ENCODE measurements at places on chromosomes 1 and 21.

- no peak for DNase-seq
These were observed 66.5 kb downstream of the ADGRL2 start for GRCh38 chr1:81867235-81867634.

DNA sequence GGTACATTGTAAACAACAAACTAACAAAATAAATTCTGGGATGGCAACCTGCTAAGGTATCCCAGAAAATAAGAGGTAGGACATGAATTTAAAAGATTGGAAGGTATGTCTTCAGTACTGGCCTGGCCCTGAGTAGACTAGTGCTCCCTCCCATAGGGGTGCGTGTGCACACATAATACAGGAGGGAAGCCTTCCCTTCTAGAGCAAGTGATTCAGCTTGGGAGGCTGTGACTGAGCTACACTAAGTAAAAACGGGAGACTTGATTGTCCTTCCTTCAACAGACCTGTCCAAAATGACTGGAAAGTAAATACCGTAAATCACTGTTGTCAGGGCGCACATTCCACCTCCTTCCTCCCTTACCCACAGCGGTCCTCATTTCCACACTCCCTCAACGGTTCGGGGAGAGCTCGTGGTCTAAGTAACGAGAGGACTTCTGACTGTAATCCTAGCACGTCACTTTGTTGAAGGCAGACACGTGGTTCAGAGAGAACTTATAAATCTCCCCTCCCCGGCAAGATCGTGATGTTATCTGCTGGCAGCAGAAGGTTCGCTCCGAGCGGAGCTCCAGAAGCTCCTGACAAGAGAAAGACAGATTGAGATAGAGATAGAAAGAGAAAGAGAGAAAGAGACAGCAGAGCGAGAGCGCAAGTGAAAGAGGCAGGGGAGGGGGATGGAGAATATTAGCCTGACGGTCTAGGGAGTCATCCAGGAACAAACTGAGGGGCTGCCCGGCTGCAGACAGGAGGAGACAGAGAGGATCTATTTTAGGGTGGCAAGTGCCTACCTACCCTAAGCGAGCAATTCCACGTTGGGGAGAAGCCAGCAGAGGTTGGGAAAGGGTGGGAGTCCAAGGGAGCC is at the start of gene TGFB2:
Gene TGFB2 (plus strand): TSS at position 523 of the 859 bp plus-strand sequence. CDS start 1,366 bp downstream, outside the sequence.
- peak; percentile 26 for DNase-seq

- DNase-seq, result no peak
These were observed 30.7 kb downstream of the VCAM1 start for GRCh38 chr1:100750005-100750885.

DNA sequence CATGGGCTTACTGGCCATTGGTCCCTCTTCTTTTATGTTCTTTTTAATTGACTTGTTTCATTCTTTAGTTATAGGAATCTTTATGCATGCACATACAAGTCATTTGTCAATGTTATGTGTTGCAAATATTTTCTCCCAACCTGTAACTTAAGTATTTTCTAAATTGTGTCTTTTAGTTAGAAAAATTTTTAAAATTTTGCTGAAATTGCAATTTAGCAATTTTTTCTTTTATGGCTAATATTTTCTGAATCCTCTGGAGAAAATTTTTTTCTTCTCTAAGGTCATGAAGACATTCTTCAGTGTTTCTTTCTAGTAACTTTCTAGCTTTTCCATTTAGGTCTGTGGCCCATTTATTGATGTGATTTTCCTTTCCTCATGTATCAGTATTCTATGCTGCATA is 48.9 kb upstream of the TENT5C start:
- no peak for DNase-seq

Data from activated naive CD4-positive, alpha-beta T cell treated with anti-CD3 and anti-CD28 coated beads, Interleukin-2, amount 50 U/mL, for 16 hours (primary cell).